A549 treated with Hydrocortisone at 1 μM for 4 hours (cell line): ENCODE measurements at places on chromosomes 1 and 21. TPM values are rescaled to one million over a fixed set of nuclear protein-coding genes. Genes with fewer than 3 reads are reported as not detected.

Gene HORMAD1
- total RNA-seq, result 6.7 to 11.9 TPM (median 9.5 TPM) in 5 replicates

Gene HAO2
- 0.05 TPM in 1 of 5 replicates, not detected in the others for total RNA-seq

Gene LCE1E
- 0.08 to 0.17 TPM (median 0.12 TPM) in 3 of 5 replicates, not detected in the others for total RNA-seq

Gene GRIK3
- total RNA-seq, result not detected in 5 replicates

Gene SCCPDH
- 44.2 to 48.6 TPM (median 46.8 TPM) in 5 replicates for total RNA-seq

Gene KCNJ9
- total RNA-seq, result not detected in 5 replicates

Gene LPAR3
- 0.26 to 0.37 TPM (median 0.33 TPM) in 5 replicates for total RNA-seq
